ENCODE measurements at places on chromosomes 16 and 17. TPM values are rescaled to one million over a fixed set of nuclear protein-coding genes. Genes with fewer than 3 reads are reported as not detected.

The STH gene
- total RNA-seq: not detected

GRCh38 chr17:58329810-58330537 is 1.4 kb upstream of the TSPOAP1 start:
- DNase-seq: no peak

The FASN gene
- total RNA-seq: 54.7 TPM

- no peak for DNase-seq
Measured at GRCh38 chr17:8015957-8016631, 13.7 kb downstream of the GUCY2D start.

- DNase-seq: no peak
Measured at GRCh38 chr17:76585033-76585648, 519 bp downstream of the ST6GALNAC2 start.

DNA sequence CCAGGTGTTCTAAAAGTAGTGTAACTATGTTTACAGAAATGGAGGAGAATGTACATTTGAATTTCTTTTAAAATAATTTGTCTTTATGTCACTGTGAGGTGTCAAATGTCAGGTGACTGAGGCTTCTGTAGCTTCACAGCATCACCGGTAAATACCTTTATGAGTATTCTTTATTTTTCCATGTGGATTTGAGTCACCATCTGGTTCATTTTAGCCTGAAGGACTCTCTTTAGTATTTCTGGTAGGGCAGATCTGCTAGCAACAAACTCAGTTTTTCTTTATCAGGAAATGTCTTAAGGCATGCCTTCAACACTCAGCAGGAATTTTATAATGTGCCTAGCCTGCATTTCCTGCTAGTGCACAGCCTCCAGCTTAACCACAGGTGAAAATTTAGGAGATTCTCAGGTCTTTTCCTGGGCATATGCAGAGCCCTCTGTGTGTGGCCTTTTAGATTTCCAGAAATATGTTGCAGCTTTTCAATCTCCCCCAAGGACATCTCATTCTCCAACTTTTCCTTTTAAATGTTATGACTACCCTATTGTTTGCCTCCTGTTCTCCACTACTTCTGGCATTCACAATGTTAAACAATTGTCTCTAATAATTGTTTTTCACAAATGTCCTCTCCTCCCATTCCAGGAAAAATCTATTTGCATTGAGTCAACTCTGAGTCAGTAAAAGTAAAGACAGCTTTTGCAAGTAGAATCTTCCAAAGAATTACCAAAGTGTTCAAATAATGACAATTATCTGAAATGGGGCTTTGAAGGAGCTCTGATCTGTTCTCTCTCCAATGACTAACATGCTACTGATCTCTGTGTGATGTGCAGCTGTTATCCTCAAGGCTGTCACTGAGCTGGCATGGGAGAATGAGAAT is 239.4 kb upstream of the CPHXL start:
- no peak for DNase-seq

- DNase-seq: no peak
Measured at GRCh38 chr17:37261286-37261685, 114.5 kb upstream of the C17orf78 start.

DNA sequence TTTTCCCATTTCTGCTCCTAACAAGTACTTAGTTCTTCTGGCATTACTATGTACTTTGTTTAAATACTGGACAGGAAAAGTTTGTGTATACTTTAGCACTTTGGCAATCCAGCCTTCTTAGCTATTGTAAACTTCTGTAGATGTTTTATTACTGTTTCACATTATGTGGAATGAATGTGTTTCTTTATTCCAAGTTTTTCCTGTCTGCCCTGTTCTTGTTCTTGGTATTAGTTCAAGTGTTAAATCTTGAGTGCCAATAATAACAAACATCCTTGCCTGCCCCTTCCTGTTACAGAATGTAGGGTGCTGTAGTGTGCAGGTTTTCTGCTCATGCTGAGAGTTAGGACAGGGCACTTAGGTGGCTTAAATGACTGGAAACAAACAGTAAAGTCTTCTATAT is 7.3 kb upstream of the CAPNS2 start:
- DNase-seq: no peak

- DNase-seq: peak; percentile 32
Measured at GRCh38 chr17:69908626-69909368, 166.2 kb upstream of the KCNJ16 start.

The PRAC2 gene
- not detected for total RNA-seq

GRCh38 chr17:76270770-76271668 is 5.9 kb downstream of the UBALD2 start:
- DNase-seq: no peak

The FA2H gene
- total RNA-seq: 0.98 TPM

The MPV17L gene
- 2.8 TPM for total RNA-seq

The PLEKHG4 gene
- total RNA-seq: 7.1 TPM

- DNase-seq: no peak
Measured at GRCh38 chr16:47858333-47858982, 297.3 kb downstream of the ABCC12 start.

DNA sequence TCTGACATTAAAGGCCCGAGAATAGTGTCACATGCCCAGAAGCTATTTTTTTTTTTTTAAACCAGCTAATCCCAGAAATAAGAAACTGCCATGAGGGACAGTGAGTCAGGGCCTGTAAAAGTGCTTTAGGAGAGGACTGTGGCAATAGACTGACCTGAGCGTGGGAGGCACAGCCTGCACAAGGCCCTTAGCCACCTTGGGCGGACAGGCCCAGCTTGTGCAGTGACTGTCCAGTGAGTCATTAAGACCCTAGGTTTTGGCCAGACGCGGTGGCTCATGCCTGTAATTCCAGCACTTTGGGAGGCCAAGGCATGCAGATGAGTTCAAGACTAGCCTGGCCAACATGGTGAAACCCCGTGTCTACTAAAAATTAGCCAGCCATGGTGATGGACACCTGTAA is 343.0 kb upstream of the ZFHX3 start:
- no peak for DNase-seq

The PRDM7 gene
- total RNA-seq: not detected

DNA sequence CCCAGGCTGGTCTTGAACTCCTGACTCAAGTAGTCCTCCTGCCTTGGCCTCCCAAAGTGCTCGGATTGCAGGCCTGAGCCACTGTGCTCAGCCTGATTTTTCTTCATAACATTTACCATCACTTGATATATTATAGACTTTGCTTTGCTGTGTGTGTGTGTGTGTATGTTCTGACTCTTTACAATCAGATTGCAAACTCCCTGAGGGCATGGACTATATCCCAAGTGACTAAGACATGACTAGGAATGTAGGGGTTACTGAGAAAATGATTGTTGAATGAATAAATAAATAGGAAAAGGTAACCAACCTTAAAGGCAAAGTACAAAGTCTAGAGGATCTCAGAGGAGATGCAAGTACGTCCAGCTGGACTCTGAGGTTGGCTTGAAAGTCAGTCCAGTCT is 9.6 kb upstream of the OR2C1 start:
- DNase-seq: no peak

DNA sequence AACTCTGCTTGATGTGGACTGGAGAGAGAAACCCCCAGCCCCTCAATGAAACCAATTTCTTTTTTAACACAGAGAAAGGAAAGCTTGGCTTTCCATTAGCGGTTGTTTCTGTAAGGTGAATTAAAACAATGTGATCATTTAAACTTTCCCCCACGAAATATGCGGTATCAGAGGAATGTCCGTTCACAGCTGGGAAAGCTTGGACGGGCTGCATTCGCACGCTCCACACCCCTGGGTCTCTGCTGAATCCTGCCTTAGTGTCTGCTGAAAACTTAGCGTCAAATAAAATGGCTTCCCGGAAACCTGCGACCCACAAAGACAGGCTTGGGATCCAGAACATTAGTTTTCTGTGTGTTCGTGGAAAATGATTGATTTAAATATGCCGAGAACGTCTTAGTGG is 71.7 kb downstream of the C16orf95 start:
- no peak for DNase-seq

- DNase-seq: peak; percentile 68
Measured at GRCh38 chr17:74210191-74211140, 2.9 kb upstream of the TTYH2 start.
